ENCODE measurements at places on chromosomes 7 and 10.

DNA sequence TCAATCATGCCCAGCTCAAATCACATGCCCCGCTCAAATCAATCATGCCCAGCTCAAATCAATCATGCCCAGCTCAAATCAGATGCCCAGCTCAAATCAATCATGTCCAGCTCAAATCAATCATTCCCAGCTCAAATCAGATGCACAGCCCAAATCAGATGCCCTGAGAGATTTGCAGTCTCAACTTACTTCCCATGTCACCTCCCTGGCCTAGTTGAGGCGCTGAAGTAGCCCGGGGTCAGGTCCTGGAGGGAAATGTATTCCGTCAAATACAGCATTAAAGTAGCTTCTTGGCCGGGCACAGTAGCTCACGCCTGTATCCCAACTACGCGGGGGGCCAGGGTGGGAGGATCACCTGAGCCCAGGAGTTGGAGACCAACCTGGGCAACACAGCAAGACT lies 15.7 kb upstream of the PRKAR1B start:
- DNase-seq, result no peak

GRCh38 chr7:112302566-112302965 lies 96.1 kb downstream of the ZNF277 start:
- no peak for DNase-seq

DNA sequence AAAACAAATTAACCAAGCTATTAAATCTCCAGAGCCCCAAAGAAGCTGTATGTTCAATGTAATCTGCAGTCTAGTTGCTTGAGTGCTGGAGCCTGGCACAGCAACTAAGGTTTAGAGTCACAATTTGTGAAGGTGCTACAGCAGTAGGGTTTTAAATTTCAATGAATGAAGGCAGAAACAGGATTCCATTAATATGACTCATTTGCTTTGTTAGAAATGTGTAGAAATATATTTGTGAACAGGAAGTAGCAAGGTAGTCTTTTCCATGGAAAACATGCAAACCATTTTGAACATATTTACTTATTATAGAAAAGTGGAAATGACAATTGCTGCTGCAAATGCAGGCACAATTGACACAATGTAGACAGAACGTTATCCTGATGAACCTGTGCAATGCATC lies 149.0 kb upstream of the STEAP4 start:
- no peak for DNase-seq

DNA sequence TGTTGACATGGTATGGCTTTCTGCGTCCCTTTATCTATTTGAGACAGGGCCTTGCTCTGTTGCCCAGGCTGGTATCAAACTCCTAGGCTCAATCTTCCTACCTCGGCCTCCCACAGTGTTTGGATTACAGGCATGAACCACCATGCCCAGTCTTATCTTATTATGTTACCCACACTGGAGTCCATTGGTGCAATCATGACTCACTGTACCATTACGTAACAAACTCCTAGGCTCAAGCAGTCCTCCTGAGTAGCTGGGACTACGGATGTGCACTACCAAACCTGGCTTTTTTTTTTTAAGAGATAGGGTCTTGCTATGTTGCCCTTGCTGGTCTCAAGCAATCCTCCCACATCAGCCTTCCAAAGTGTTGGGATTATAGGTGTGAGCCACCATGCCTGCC lies 66.7 kb downstream of the CCDC3 start:
- no peak for DNase-seq

DNA sequence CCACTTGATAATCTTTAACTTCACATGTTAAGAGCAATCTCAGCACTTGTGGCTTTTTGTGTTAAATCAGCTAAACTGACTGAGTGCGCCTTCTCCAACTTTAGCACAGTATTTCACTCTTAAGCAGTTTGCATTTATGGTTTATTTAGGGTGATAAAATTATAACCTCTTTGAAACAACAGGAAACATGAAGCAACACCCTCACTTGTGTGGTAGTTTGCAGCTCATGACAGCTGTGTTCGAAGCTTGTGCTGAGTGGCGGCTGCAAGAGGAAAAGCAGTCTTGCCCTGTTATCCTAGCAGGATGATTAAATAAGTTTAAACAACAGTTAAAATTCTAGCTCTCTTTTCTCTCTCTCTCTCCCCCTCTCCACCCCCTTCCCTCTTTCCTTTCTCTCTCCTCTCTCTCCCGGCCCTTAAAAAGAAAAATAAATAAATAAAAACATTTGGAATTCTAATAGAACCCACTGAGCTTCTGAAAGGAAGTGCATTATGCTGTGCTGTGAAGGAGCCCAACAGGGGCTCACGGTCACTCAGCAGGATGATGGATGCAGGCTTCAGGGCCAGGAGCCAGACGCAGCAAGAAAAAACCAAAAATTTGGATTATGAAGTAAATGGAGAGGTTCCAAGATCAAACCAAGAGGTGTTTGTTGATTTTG lies 25.2 kb downstream of the OGDH start:
- DNase-seq, result no peak

GRCh38 chr7:136018104-136018503 lies 40.9 kb upstream of the MTPN start:
- DNase-seq, result no peak

DNA sequence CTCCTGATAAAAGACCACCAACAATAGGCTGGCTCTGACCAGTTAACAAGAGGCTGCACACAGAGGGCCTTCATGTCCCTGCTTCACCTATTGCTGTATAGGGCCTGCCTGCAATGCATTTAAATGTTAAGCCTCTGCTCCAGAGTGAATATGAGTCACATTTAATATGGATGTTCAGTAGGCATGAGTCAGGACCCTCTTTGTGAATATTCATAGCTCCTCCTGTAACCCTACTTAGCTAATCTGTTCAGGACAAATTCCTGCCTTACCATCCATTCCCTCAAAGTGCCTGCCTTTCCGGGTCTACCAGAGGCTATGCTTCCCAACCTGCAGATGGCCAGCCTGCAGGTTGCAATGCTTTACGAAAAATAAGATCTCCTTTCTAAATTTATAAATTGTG lies 32.5 kb downstream of the ARHGAP22 start:
- no peak for DNase-seq

DNA sequence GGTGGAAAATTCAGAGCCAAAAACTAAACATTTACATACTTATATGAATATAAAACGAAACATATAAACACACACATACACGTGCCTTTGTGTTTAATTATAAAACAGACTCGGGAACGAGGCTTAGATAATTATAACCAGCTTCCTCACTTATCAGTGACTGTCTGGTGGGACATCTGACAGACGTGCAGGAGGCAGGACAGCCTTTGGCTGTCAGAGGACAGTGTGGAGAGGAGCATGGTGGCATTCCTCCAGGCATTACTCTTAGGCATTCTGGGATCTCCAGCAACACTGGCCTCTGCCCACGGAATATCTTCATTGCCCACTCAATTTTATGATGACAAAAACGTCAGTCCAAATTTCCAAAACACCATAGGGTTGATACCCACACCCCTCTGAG lies 262.2 kb upstream of the NFE2L3 start:
- no peak for DNase-seq

DNA sequence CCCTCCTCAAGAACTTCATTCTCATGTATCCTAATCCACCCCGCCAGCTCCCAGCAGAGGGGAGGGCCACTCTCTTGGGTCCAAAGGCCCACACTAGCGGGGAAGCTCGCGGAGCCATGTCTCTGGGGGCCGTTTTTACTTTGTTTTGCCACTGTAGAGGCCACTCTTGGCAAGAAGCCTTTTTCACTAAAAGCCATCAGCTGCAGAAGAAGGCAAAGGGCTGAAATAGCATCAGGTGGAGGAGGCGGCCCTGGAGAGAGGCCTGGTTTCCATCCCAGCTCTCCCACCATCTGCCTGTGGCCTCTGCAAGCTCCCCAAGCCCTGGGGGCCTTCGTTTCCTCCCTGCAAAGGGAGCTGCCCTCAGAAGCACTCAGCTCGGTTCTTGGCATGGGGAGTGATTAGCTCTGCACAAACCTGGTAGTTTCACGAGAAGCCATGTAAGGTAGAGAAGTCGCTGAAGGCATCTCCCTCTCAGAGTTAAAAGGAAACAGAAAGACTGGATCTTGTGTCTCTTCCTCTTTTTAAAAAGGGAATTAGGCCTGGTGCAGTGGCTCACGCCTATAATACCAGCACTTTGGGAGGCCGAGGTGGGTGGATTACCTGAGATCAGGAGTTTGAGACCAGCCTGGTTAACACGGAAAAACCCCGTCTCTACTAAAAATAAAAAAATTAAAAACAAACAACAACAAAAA lies 70.3 kb downstream of the PARP12 start:
- no peak for DNase-seq

- DNase-seq, result no peak
Observed at GRCh38 chr7:140205600-140205999, 28.8 kb upstream of the KDM7A start.

DNA sequence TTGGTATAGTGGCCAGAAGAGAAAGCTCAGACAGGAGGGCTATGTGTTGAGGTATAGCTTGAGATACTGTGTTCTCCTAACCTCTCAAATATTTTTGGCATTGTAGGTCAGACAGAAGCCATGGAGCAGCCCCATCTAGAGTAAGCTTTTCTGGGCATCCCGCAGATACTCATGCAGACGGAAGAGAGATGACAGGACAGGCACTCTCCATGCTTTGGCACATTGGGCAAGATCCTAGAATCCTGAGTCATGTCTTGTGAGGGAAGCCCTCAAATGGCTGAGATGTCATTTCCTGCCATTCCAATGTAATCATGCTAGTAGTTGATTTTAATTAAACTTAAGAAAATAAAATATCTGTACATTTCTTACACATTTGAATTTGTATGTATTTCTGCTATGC lies 16.8 kb upstream of the KIF20B start:
- DNase-seq, result no peak

- no peak for DNase-seq
Observed at GRCh38 chr10:75432176-75432575, 752 bp downstream of the LRMDA start.

GRCh38 chr10:6108631-6109443 lies 20.0 kb downstream of the RBM17 start:
- no peak for DNase-seq

- DNase-seq, result no peak
Observed at GRCh38 chr10:127337801-127338200, 141.4 kb upstream of the INSYN2A start.

GRCh38 chr7:131076711-131077181 lies 250.9 kb upstream of the MKLN1 start:
- no peak for DNase-seq

DNA sequence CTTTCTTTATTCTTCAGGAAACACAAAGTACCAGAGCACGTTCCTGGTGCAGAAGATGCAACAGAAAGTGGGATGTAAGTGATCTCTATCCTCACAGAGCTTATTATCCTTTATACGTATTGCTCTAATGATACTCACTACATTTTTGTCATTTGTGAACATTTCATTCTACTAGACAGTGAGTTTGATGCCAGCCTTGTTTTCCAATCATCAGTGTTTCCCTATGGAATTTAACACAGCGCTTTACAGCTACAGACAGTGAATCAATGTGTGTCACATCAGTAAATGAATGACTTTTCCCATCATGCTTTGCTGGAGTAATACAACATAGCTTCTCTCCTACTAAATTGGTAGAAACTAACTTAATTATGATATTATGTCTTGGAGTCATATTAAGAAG lies 175.5 kb downstream of the SDHAF3 start:
- DNase-seq, result no peak

DNA sequence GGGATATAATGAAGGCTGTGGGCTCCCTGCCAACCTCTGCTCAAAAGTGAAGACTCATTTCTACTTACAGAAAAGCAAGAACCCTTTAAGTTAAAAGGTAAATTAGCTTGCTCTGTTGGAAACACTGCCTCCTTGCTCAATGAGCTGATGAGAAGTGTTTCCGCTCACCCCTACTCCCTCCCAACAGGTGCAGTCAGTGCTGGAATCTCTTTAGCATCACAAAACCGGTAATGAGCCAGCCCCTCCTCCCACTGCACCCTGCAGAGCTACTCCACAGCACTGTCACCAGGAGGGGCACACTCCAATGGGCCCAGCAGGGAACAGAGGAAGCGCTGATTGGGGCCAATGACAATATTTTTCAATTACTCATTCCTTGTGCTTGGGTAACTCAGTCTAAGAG lies 262.5 kb downstream of the TCERG1L start:
- no peak for DNase-seq

DNA sequence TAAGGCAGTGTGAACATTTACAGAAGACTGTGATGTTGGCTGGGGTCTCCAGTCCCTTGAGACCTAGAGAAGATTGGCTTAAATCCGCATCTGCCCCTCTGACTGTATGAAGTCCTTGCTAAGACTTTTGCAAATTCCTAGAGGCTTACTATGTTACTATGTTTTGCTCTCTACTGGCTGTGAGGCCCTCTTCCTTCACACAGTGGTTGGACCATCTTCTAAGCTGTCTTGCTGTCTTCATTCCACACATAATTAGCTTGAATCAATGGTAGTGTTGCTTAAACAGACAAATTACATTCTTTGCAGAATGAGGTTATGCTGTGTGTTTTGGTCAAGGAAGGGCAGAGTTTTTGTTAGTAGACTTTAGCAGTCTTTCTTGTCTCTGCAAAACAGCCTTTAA lies 658.0 kb downstream of the TYW1 start:
- no peak for DNase-seq

- DNase-seq, result no peak
Observed at GRCh38 chr7:27634671-27635493, 27.8 kb downstream of the HIBADH start.

GRCh38 chr7:42082144-42082543 lies 154.9 kb downstream of the GLI3 start:
- DNase-seq, result no peak

DNA sequence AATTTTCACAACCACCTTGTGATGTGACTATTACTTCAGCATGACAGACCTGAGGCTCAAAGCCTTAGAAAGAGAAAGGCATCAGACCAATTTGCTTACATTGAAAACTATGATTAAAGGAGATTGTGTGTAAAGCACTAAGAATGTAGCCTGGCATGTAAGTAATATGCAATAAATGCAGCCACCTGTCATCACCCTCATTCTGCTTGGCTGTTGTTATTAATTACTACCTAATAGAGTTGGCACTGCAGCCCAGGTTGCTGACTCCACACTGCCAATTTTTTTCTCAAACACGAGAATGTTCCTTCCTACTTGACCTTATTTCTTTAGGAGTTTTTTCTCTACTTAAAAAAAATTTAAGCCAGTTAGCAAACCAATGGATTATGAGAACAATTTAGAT lies 61.2 kb upstream of the NPVF start:
- DNase-seq, result no peak
